ENCODE measurements at places on chromosomes 12 and 14. TPM values are rescaled to one million over a fixed set of nuclear protein-coding genes. Genes with fewer than 3 reads are reported as not detected.

MORN3 gene
- 0.56 TPM for total RNA-seq

TAS2R46 gene
- 2.8 TPM for total RNA-seq

ASB2 gene
- under 0.01 TPM for total RNA-seq

SIX4 gene
- 8.1 TPM for total RNA-seq

KRR1 gene
- total RNA-seq: 37.4 TPM

ARHGDIB gene
- 90.9 TPM for total RNA-seq

P2RX7 gene
- total RNA-seq: under 0.01 TPM

CIT gene
- 3.9 TPM for total RNA-seq

KRT75 gene
- total RNA-seq: not detected

DLGAP5 gene
- 53.7 TPM for total RNA-seq

SERPINA9 gene
- 0.28 TPM for total RNA-seq
